ENCODE measurements at places on chromosomes 3 and 15.

GRCh38 chr15:92006186-92007028 is 152.9 kb downstream of the SLCO3A1 start:
- DNase-seq: no peak

DNA sequence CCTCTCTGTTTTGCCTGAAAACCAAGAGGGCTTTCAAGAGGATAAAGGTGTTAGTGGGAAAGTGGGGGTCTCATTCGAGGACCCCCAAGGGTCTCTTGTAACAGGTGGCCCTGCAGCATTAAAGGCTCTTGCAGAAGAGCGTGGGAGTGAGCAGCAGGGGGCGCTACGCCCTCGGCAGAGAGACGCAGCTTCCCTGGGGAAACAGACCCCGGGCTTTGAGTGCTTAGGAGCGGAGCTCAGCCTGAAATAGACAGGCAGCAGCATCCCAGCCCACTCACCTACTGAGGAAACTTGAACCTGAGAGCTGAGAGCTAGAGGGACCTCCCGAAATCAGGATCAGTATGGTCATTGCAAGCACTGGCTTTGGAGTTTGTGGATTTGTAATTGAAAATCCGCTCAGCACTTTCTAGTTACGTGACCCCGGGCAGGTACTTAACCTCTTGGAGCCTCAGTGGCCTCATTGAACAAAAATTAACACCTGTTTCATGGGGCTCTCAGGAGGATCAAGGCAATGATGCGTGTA is 25.7 kb downstream of the RPLP1 start:
- peak; percentile 87 for DNase-seq

GRCh38 chr15:65355988-65356353 is 21.8 kb downstream of the IGDCC3 start:
- DNase-seq: no peak

DNA sequence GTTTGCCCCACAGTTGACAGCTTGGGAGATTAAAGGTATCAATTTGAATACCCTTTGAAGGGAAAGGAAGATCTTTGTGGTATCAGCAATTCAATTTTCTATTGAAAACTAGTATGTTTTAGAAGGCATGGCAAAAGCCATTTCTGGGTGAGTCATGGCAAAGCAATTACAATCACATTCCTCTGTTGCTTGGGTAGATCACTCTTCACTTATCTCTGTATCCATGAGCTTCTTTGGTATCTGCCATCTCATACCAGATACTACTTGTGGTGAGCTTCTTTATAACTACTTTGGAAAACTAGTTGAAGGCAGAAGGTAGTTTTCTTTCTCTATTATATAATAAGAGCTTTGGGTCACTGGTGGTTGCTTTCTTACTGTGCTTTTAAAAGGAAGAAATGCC is 28.3 kb upstream of the LSAMP start:
- DNase-seq: no peak

GRCh38 chr15:56428821-56429458 is 36.0 kb downstream of the MNS1 start:
- DNase-seq: peak; percentile 51

GRCh38 chr3:30964612-30965011 is 70.2 kb upstream of the GADL1 start:
- DNase-seq: no peak

- peak; percentile 21 for DNase-seq
Measured at GRCh38 chr3:38960953-38961622, 90.7 kb downstream of the SCN11A start.
